ENCODE measurements at places on chromosomes 13 and 19.

DNA sequence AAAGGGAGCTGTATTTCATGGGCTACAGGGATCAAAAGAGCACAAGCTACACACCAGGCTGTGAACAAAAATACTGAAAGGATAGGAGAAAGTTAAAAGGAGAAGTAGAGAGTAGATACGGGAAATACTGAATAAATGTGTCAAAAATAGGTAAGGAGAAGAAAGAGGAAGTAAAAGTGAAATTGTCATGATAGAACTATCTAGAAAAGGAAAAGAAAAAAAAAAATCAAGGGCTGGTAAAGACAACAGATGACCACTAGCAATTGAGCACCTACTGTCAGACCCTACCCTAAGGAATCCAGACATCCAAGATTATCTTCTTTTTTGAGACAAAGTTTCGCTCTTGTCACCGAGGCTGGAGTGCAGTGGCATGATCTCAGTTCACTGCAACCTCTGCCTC is 4.8 kb downstream of the RUBCNL start:
- DNase-seq, result no peak

DNA sequence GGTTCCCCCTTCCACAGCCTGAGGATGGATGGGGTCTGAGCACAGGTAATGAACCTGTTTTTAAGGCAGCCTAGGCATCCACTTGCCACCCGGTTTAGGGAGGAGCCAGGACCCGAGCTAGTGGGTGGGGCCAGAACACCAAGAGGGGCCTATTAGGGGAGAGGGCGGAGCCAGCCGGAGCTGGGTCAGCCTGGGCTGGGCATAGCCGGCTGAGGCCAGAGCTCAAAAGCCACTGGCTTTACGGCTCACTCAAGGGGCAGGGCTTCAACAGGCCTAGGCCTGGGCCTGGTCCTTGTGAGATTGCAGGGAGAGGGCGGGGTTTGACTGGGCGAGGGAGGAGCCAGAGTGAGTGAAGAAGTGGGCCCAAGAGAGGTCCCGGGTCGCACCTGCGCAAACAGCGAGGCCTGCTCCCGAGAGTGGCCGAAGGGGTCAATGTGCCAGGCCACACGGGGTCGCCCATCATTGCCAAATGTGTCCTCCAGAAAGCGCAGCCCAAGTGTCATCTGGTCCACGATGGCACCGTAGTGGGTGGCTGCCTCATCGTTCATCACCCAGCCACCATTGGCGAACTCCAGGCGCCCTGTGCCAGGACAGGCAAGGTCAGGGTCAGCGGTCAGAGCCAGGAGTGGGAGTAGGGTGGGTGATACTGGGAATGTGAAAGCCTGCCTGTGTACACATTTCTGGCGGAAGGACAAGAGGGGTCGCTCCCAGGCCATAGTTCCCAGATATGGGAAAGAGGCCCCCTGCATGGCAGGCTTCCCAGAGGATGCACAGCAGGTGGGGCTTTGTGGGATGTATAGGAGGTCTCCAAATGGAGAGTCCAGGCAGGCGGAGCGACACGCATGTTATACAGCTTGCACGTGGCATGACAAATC is 1.9 kb downstream of the MAN2B1 start:
- no peak for DNase-seq

DNA sequence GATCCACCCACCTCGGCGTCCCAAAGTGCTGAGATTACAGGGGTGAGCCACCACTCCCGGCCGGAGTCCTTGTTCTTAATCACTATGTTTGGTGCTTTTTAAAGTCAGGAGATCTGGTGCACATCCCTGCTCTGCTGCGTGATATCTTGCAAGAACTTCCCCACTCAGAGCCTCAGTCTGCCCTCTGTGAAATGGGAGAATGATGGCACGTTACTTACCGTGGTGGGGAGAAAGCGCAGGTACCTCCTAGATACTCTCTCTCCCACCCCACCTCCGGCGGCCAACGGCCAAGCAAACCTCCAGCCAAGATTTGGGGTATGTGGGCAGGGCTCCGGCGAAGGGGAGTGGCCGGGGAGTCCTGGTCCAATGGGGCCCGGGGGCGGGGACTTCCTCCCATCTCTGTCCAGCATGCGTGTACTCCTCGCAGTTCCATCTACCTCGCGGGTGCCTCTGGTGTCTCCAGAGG is at the start of gene RYR1:
TSS of gene RYR1 (plus strand) at position 424 of the 466 bp plus-strand sequence. CDS start 139 bp downstream, outside the sequence.
- DNase-seq, result no peak

GRCh38 chr19:46232029-46232428 is 2.5 kb downstream of the IGFL1 start:
- no peak for DNase-seq

- DNase-seq, result no peak
Measured at GRCh38 chr13:114045113-114045735, 71.3 kb upstream of the C13orf46 start.

- no peak for DNase-seq
Measured at GRCh38 chr19:32104850-32105235, 240.6 kb upstream of the ZNF507 start.

DNA sequence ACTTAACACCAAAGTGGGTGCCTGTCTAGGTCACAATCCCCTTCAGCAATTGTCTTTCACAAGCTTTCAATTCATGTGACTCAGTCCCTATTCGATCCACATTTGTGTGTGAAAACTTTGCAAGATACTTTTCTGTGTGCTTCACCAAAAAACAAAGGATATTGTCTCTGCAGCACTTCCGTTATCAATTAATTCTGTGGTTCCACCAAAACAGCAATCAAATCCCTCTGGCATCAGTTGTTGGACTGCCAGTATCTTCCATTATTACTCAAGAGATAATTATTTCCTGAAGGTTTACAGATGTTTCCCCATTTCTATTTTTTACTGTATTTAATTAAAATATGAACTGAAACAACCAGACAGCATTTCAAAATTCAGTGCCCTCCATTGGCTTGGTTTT is 481.4 kb downstream of the SUCLA2 start:
- DNase-seq, result no peak

DNA sequence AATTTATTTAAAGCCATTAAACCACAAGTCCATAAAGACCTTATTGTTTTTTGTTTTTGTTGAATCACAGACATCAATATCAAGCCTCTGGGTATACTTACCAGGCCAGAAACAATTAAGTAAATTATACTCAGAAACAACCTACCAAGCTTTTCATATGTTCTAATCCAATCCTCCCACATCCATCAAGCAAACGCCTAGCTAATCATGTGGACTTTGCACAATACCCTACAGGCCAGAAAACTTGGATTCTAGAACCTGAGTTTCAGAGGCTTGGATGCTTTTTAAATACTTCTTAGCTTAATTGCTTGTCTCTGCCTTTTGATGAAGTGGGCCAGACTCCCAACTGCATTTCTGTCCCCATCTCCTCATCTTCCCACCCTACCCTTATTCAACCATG is 39.9 kb downstream of the TGDS start:
- no peak for DNase-seq

DNA sequence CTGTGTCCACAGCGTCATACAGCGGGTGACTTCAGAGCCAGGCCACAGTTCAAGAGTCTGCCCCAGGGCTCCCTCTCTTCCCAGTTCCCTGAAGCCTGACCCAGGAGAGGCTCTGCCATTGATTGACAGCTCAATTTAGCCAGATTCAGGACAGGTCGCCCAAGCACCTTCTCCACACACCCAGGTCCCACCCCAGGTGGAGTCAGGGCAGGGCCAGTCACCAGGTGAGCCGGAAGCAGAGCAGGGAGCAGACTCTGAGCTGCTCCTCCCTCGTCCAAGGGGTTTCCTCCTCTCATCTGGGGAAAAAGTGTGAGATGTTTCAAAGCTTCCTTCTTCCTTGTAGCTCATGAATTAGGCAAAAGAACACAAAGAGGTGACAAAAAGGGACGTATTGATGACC is 5.6 kb downstream of the CEACAM7 start:
- DNase-seq, result no peak

DNA sequence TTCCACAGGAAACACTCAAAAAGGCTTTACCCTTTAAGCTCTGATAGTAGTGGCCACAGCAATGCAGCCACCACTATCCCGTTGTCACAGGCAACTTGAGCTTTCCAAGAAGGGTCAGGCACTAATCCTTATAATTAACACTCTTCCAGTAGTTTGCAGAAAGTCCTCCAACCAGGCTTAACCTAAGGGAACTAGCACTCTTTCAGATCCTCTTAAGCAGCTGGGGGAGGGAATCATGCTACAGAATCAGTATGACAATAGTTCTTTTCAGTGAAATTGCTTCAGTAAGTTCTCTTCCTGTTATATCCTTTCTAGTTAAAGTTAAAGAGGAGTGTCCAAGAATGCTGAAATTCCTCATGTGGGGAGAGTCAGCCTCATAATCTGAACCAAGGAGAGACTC is 82.2 kb downstream of the TNFSF11 start:
- no peak for DNase-seq

DNA sequence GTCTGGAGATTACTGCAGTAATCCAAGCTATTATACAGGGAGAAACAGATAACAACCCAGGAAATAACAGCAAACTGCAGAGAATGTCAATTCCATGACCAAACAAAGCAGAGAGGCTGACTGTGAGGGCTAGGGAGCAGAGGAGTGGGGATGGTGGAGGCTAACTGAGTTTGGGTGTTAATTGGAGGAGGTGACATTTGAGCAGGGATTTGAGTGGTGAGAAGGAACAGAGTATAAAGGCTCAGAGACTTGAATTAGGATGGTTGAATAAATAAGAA is 3.1 kb downstream of the DMAC2 start:
- DNase-seq, result no peak

DNA sequence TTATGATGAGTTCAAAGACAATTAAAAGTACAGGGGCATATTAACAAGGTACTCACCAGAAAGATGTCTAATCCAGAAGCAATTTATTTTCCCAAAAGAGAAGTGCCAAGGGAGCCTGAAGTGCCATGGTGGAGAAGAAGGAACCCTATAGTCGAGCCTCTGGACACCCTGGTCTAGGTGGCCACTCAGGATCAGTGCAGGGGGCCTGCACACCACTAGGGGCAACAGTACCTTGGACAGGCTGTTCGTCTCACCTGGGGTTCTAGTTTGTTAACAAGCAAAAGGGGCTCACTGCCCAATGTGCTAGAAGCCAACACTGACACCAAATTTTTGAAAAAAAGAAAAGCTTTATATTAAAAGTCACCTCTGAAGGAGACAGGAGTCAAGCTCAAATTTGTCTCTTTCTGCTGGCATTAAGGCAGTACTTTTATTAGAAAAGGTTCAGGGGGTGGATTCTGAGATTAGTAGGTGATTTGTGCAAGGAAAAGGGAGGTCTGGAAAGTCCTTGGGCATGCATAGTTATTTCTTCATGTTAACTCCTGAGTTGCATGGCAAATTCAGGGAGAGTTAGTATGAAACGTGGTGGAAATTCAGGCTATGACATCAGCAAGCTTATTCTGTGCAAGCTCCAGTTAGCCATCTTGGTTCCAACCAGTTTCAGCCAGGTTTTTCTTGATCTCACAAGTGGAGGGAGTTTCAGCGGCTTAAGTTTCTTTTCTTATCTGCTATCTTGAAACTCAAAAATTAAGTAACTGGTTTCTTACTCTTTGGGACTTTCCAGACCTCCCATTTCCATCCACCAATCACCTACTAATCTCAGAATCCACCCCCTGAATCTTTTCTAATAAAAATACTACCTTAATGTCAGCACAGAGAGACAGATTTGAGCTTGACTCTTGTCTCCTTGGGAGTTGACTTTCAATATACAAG is 884 bp upstream of the CBY2 start:
- DNase-seq, result no peak

DNA sequence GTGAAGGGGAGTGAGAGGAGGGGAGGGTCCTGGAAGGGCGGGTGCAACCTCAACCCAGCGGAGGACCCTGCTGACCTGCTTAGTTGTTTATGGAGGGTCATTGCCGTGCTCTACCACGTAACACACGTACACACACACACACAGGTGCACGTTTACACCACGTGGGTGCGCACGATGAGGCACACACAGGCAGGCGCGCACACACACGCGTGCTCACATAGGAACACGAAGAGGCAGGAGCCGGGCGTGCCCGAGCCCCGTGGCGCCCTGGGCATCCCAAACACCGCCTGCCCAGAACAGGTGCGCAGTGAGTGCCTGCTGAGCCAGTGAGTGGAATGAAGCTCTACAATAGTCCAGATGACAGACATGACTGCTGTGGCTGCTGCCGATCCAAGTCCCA is 11.2 kb upstream of the MADCAM1 start:
- peak; percentile 81 for DNase-seq

- no peak for DNase-seq
Measured at GRCh38 chr19:22604571-22605274, 29.4 kb upstream of the ZNF492 start.

- peak; percentile 57 for DNase-seq
Measured at GRCh38 chr19:38394488-38394887, 6.0 kb downstream of the SPRED3 start.

DNA sequence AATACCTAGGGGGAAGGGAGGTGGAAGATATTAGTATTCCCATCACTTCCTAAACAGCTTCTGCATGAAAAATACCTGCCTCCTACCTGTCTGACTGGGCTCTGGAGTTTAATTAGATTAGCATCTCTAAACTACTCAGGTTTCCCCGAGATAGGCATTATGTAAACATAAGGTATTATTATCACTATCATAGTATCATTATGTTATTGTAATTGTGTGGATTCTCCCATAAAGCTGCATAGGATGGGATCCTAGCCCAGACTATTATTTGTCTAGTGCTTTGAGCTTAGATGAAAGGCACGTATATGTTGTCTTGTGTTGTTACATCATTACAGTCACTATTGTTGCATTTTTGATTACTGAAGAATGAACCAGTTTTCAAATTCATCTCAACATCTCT is 115.2 kb upstream of the SOX21 start:
- no peak for DNase-seq

- DNase-seq, result no peak
Measured at GRCh38 chr13:112955956-112956355, 13.1 kb upstream of the MCF2L start.

DNA sequence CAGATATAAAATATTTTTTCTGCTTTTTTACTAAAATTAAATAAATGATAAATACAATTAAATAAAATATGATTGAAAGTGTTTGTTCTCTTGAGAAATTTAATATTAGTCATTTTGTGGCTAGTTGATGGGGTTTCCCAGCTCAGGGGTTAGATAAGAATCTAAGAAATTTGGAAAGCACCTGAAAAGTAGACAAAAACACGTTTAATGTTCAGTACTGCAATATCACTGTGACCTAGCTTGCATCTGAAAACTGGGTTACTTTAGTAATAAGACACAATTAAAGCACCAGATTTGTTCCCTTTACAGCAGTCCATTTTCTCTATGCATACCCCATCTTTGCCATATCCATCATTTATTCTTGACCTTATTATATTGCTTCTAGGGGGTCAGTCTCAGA is 1454.8 kb upstream of the SPRY2 start:
- DNase-seq, result no peak

Data from NCI-H2171 (cell line).